Aorta (tissue), 5 donors: ENCODE measurements at places on chromosomes 1 and 21. TPM values are rescaled to one million over a fixed set of nuclear protein-coding genes. Genes with fewer than 3 reads are reported as not detected.
A peak's percentile ranks its signal among the peaks of the same experiment; 100 is the strongest.

GRCh38 chr1:53807916-53808315, 30.2 kb downstream of the NDC1 start:
- no peaks in the 10 kb centered on the region for H3K4me1 ChIP-seq
- H3K27me3 ChIP-seq: no peaks in the 10 kb centered on the region
- H3K4me3 ChIP-seq: no peak overlapping the region

The INKA2 gene
- 11.7 TPM for total RNA-seq

The CAMK2N1 gene
- 11.5 TPM for total RNA-seq

DNA sequence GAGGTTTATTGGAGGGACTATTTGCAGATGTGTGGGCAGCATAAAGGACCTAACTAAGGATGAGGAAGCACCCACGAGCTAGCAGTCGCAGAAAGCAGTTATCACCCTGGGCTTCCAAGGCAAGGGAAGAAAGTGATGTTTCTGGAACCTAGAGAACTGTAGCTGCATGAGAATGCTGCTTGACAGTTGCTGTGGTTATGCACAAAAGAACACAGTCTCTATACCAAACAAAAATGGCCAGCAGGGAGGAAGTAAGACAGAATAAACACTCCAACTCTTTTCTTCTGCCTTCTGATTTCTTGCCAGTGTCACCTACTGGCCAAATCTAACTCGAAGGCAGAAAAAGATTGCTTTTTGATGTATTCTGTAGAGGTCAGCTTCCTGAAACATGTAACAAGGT, 190.2 kb downstream of the RASAL2 start:
- no peaks in the 10 kb centered on the region for H3K4me1 ChIP-seq
- no peak for DNase-seq
- no peak overlapping the region for H3K27ac ChIP-seq
- no peaks in the 10 kb centered on the region for H3K27me3 ChIP-seq

The F13B gene
- not detected for total RNA-seq

- no peak for DNase-seq
- no peak overlapping the region for H3K4me3 ChIP-seq
- no peaks in the 10 kb centered on the region for H3K4me1 ChIP-seq
- H3K36me3 ChIP-seq: no peaks in the 10 kb centered on the region
These were observed 2.7 kb downstream of the NSUN4 start for GRCh38 chr1:46343351-46343695.

GRCh38 chr1:62142496-62142895, 52.2 kb upstream of the L1TD1 start:
- no peak for DNase-seq
- H3K27me3 ChIP-seq: no peaks in the 10 kb centered on the region
- H3K4me3 ChIP-seq: no peak overlapping the region
- H3K36me3 ChIP-seq: peaks cover 4% of the 10 kb centered on the region

The NASP gene
- total RNA-seq: 59.1 TPM

- H3K27me3 ChIP-seq: no peaks in the 10 kb centered on the region
- no peak overlapping the region for H3K4me3 ChIP-seq
- no peak for DNase-seq
- H3K4me1 ChIP-seq: peaks cover 5% of the 10 kb centered on the region
- no peaks in the 10 kb centered on the region for H3K36me3 ChIP-seq
- H3K27ac ChIP-seq: no peak overlapping the region
These were observed 94.5 kb downstream of the ROR1 start for GRCh38 chr1:63868268-63868781.

The CEP350 gene
- 61.3 TPM for total RNA-seq

The TSPAN1 gene
- 2.3 TPM for total RNA-seq

- H3K36me3 ChIP-seq: no peaks in the 10 kb centered on the region
- H3K4me1 ChIP-seq: no peaks in the 10 kb centered on the region
These were observed 73.5 kb upstream of the RUNX3 start for GRCh38 chr1:25003457-25004190.

The CTH gene
- 1.8 TPM for total RNA-seq

DNA sequence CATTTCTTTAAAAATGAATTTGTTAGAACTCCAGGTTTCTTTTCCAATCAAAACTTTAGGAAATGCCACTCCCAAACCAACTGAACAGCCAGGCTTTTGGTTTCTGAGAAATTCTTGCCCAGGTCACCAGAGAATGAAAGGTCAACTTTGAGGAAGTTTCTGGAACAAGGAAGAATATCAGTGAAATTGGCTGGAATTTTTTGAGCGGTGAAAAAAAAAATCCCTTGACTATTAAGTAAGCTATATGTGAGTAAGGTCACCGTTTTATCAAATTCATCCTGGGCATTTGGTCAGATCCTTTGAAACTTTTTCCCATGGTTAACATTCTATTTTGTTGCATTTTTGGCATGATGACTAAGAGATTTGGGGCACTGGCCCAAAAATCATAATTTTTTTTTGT, 469.3 kb downstream of the LTN1 start:
- no peaks in the 10 kb centered on the region for H3K27me3 ChIP-seq
- H3K27ac ChIP-seq: no peak overlapping the region
- no peak overlapping the region for H3K4me3 ChIP-seq
- H3K4me1 ChIP-seq: no peaks in the 10 kb centered on the region
- H3K36me3 ChIP-seq: no peaks in the 10 kb centered on the region

- no peaks in the 10 kb centered on the region for H3K4me1 ChIP-seq
- H3K27ac ChIP-seq: no peak overlapping the region
- H3K36me3 ChIP-seq: no peaks in the 10 kb centered on the region
- no peak overlapping the region for H3K4me3 ChIP-seq
These were observed 70.1 kb upstream of the CASZ1 start for GRCh38 chr1:10866321-10867093.

The SPRR1B gene
- not detected for total RNA-seq

The CELA2B gene
- 0.57 TPM for total RNA-seq

- H3K27me3 ChIP-seq: no peaks in the 10 kb centered on the region
- DNase-seq: no peak
- no peaks in the 10 kb centered on the region for H3K4me1 ChIP-seq
- H3K36me3 ChIP-seq: no peaks in the 10 kb centered on the region
- H3K4me3 ChIP-seq: no peak overlapping the region
- H3K27ac ChIP-seq: no peak overlapping the region
These were observed 820 bp upstream of the KRTAP10-1 start for GRCh38 chr21:44540741-44541288.

DNA sequence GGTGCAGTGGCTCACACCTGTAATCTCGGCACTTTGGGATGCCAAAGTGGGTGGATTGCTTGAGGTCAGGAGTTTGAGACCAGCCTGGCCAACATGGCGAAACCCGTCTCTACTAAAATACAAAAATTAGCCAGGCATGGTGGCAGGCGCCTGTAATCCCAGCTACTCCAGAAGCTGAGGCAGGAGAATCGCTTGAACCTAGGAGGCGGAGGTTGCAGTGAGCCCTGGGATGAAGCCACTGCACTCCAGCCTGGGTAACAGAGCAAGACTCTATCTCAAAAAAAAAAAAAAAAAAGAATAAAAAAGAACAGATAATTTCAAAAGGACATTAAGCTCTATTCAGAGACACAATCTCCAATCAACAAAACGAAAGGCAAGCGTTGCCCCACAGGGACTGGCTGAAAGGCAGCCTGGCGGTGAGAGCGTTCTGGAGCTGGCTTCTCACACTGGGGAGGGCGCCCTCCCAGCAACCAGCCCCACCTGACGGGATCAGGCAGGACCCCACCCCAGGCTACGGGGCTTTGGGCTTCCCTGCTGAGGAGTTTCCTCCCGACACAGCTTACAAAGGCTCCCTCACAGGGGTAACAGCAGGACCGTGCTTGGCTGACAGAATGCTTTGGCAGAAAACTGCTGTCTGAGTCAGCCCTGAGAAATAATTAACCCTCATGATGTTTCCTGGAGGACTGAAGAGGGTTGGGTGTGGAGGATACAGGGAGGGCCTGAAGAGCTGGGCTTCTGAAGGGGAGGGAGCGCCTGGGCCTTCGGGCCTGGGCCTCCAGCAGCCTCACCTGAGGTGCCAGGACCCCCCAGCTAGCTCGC, 31.1 kb upstream of the SRP9 start:
- H3K4me1 ChIP-seq: no peaks in the 10 kb centered on the region
- no peaks in the 10 kb centered on the region for H3K36me3 ChIP-seq
- peak; percentile 80 for DNase-seq
- H3K27me3 ChIP-seq: no peaks in the 10 kb centered on the region
- H3K27ac ChIP-seq: peak overlapping the region; percentile 1

The TMEM81 gene
- 4.1 TPM for total RNA-seq

The KCNH1 gene
- 0.19 TPM for total RNA-seq

GRCh38 chr21:33411949-33412430, 8.8 kb downstream of the IFNGR2 start:
- no peak overlapping the region for H3K4me3 ChIP-seq
- H3K36me3 ChIP-seq: peaks cover 5% of the 10 kb centered on the region
- H3K27me3 ChIP-seq: no peaks in the 10 kb centered on the region
- H3K27ac ChIP-seq: no peak overlapping the region

GRCh38 chr1:96533820-96534219, 187.8 kb upstream of the PTBP2 start:
- no peak overlapping the region for H3K4me3 ChIP-seq
- no peak for DNase-seq
- no peaks in the 10 kb centered on the region for H3K27me3 ChIP-seq
- H3K36me3 ChIP-seq: no peaks in the 10 kb centered on the region
- no peak overlapping the region for H3K27ac ChIP-seq

DNA sequence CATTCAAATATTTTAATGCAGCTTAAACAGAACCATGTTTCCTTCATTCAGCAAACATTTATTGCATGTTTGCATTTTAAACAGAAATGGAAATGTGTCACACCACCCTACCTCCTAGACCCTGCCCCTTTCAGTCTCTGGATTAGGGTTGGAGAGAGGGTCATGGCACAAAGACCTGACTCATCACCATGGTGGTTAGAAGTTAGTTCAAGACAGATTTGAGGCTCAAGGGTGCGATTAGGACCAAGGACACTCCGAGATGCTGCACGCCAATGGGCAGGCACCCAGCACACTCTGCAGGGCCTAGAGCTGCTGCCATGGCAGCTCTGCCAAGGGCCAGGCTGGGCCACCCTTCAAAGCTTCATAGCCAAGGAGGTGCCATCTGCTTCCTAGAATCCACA, 86.9 kb downstream of the NAV1 start:
- H3K27me3 ChIP-seq: no peaks in the 10 kb centered on the region
- no peak overlapping the region for H3K4me3 ChIP-seq
- H3K4me1 ChIP-seq: peaks cover 5% of the 10 kb centered on the region
- H3K27ac ChIP-seq: no peak overlapping the region
- DNase-seq: no peak

DNA sequence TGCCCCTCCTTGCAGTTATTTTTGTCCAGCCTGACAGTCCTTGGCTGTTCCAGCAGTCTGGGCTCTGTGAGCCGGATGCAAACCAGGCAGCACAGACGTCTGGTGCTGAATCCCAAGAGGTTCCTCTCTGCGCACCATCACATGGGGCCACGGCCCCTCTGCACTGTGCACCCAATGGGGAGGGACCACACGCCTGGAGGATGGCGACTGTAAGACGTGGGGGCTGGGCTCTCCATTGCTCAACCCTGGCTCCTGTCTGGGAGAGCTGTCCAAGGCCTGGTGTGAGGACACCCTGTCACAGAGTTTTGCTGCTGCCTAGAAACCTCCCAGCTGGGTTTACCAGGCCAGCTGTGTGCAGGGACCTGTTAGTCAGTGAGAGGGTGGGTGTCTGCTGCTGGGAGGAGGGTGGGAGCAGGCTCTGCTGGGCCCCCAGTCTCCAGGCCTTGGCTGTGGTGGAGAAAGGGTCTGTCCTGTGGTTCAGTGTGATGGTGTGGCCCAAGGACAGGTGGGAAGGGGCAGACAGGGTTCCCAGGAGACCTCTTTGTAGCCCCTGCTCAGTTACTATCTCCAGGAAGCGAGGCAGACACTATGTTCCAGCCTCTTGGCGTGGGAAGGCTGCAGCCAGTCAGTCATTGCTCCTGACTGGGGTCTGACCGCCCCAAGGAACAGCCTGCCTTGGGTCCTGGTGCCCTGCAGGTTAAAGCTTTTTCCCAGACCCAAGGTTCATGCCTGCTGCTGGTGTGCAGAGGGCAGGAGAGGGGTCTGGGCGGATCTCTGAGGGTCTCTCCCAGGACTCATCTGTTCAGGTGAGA, 13.8 kb downstream of the HEYL start:
- H3K36me3 ChIP-seq: peaks cover 3% of the 10 kb centered on the region
- DNase-seq: peak; percentile 94
- H3K27me3 ChIP-seq: no peaks in the 10 kb centered on the region
- H3K4me1 ChIP-seq: no peaks in the 10 kb centered on the region
- no peak overlapping the region for H3K4me3 ChIP-seq

DNA sequence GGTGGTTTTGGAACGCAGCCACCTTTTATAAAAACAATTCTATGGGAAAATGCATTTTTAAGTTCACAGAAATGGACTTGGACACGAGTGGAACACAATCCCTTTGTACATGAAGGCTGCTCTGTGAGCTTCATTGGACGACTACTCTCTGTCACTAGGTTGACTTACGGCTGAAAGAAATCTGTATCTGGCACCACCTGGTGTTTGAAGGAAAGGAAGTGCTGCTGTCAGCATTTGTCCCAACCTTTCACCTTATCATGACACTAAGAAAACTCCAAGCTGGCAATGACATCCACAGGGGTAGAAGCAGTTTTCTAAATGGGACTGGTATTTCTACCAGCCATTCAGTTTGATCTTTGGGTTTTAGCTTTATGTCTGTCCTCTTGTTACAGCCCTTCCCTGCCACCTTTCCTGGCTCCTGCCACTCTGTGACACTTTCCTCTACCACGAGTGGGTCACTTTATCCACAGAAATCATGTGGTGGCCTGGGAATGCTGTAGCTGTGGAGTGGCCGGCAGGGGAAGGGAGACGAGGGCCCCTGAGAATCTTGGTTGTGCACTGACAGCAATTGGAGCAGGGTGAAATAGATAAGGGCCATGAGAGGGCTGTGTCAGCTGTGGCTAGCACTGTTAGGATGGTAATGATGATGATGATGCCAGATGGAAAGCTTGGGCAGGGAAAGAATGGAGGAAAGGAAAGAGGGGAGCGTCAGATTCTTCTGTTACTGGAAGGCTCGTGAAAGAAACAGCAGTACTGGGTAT, 85.2 kb downstream of the TBX19 start:
- no peaks in the 10 kb centered on the region for H3K27me3 ChIP-seq
- no peaks in the 10 kb centered on the region for H3K36me3 ChIP-seq
- no peak for DNase-seq

- H3K27ac ChIP-seq: no peak overlapping the region
- H3K4me1 ChIP-seq: no peaks in the 10 kb centered on the region
- H3K27me3 ChIP-seq: no peaks in the 10 kb centered on the region
- DNase-seq: no peak
- H3K4me3 ChIP-seq: no peak overlapping the region
- H3K36me3 ChIP-seq: peaks cover 7% of the 10 kb centered on the region
These were observed 25.2 kb downstream of the KIFAP3 start for GRCh38 chr1:170049176-170049800.

The CAPN8 gene
- 0.45 TPM for total RNA-seq
